ENCODE measurements at places on chromosomes 5 and 9.

DNA sequence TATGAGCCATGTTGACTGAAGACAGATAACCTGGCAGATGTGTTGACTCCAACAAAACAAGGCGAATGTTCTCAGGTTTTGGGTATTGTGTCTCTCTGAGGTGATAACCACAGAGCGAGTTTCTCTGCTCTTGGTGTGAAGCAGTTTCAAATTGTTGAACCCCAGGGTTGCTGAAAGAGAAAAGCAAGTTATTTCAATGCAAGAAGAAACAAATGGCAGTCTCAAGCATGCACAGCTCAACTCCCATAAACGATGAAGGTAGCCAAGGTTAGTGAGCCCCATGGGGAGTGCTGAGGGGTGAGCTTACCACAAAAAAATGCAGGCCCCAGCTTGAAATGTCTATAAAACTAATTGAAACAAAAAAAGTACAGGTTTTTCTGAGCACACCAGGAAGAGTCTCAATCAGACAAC lies 220.8 kb upstream of the DAPK1 start:
- DNase-seq = no peak

DNA sequence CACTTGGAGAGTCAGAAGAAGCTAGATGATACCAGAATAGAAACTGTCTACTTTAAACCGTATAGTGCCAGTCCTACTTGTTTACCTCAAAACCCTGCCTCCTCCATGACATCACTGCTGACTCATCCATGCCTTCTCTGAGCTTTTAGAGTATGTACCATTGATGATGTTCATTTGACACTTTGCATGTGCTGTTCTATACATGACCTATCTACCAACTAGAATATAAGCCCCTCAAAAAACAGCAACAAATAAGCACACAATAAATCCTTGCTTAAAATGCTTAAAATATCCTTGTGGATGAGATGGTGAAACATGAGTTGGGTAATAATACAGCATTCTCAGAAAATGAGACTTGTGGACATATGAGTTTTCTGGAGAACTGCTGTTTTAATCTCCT lies 2.6 kb downstream of the CTNNAL1 start:
- no peak for DNase-seq

DNA sequence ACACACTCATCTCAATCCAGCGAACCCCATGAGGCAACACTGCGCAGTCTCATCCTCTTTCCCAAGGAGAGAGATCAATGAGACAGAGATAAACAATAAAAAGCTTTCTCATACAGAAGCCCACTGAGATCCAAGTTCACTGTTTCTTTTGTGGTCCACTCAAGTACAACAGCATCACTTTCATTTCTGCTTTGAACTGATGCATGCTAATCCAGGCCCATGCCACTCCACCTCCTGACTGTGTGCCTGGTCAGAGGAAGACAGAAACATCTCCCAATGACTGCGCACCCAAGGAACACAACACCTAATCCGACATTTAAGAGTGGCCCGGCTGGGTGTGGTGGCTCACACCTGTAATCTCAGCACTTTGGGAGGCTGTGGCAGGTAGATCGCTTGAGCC lies 104.0 kb downstream of the SERINC5 start:
- DNase-seq = no peak

DNA sequence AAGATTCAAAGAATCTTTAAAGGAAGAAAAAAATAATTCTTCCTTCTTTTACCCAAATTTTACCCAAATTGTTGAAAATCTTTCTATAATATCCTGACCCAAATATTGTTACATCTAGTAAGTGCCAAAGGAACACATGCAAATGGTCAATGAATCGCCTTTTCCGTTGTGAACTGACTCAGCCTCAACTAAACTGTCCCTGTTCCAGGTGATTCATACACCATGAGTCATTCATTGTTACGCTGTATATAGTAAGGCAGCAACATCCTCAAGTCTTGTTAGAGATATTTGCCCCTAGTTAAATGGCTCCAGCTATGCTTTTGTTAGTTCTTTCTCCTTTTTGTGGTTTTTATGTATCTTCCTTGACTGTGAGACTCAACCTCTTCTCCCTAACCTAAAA lies 9.7 kb downstream of the PTGER4 start:
- DNase-seq = no peak

Measured in activated T-helper 1 cell treated with Interleukin-2 at 50 U/mL for 16 hours (primary cell).